H1 (cell line): ENCODE measurements at places on chromosomes 2 and 18. TPM values are rescaled to one million over a fixed set of nuclear protein-coding genes. Genes with fewer than 3 reads are reported as not detected.

The KCNE4 gene
- total RNA-seq: 0.09 TPM in 1 of 2 replicates, not detected in the other

DNA sequence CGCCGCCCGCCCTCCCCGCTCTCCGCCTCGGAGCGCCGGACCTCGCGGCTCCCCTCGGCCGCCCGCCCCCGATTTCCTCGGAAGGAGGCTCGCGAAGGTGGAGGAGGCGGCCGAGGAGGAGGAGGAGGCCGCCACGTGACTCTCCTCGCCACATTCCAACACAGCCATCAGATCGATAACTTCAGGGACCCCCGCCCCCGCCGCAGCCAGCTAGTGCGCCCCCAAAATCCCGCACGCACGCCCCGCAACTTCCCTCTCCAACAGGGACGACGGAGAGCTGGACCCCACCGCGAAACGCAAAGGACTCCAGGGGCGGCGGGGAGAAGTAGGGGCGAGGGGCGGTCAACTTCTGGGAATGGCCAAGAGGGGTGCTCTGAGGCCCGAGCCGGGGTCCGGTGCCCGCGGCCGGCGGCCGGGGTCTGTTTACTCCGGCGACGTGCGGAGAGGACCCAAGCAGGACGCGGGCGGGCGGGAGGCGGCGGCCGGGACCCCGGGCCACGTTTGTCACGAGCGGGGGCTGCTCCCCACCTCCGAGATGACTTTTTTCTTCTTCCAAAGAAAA is 2.0 kb downstream of the ZNF521 start:
- H3K4me3 ChIP-seq: peak overlapping the region; percentile 99
- peak overlapping the region; percentile 43; the same call in 1 of the 2 replicates for H3K27ac ChIP-seq
- no peaks in the 10 kb centered on the region for H3K36me3 ChIP-seq
- peak; percentile 71 for DNase-seq

The ASTL gene
- 0.60 and 0.75 TPM in 2 replicates for total RNA-seq

- H3K27me3 ChIP-seq: no peaks in the 10 kb centered on the region
- no peaks in the 10 kb centered on the region for H3K36me3 ChIP-seq
- H3K27ac ChIP-seq: no peak overlapping the region
- peaks cover 2% of the 10 kb centered on the region; the same call in 1 of the 2 replicates for H3K4me1 ChIP-seq
- H3K4me3 ChIP-seq: no peak overlapping the region
Observed at GRCh38 chr2:235564884-235565530, 71.2 kb downstream of the AGAP1 start.

The CPLX4 gene
- not detected in 2 replicates for total RNA-seq

The TRABD2A gene
- 18.6 and 19.7 TPM in 2 replicates for total RNA-seq

- H3K27ac ChIP-seq: no peak overlapping the region
- H3K36me3 ChIP-seq: no peaks in the 10 kb centered on the region
- H3K4me3 ChIP-seq: no peak overlapping the region
- DNase-seq: no peak
Observed at GRCh38 chr2:20236496-20236895, 11.6 kb upstream of the SDC1 start.

- H3K27ac ChIP-seq: no peak overlapping the region
- H3K4me1 ChIP-seq: no peaks in the 10 kb centered on the region
- peaks cover 6% of the 10 kb centered on the region; the same call in 1 of the 2 replicates for H3K36me3 ChIP-seq
- H3K4me3 ChIP-seq: no peak overlapping the region
- H3K27me3 ChIP-seq: no peaks in the 10 kb centered on the region
Observed at GRCh38 chr2:189477756-189478155, 36.5 kb downstream of the WDR75 start.

- DNase-seq: no peak
- no peak overlapping the region for H3K27ac ChIP-seq
- H3K36me3 ChIP-seq: no peaks in the 10 kb centered on the region
Observed at GRCh38 chr2:117273009-117273671, 541.4 kb upstream of the DDX18 start.

- no peak for DNase-seq
- H3K27ac ChIP-seq: no peak overlapping the region
- peaks cover 7% of the 10 kb centered on the region for H3K4me1 ChIP-seq
- no peaks in the 10 kb centered on the region for H3K36me3 ChIP-seq
- H3K4me3 ChIP-seq: no peak overlapping the region
- H3K27me3 ChIP-seq: no peaks in the 10 kb centered on the region
Observed at GRCh38 chr2:24984912-24985311, 13.2 kb upstream of the DNAJC27 start.

The UGT1A10 gene
- not detected in 2 replicates for total RNA-seq

GRCh38 chr18:67373636-67374035 is 142.9 kb downstream of the DSEL start:
- no peaks in the 10 kb centered on the region for H3K27me3 ChIP-seq
- H3K4me3 ChIP-seq: no peak overlapping the region
- no peak overlapping the region for H3K27ac ChIP-seq
- DNase-seq: no peak

GRCh38 chr2:7278984-7279383 is 361.8 kb downstream of the RNF144A start:
- no peak overlapping the region for H3K27ac ChIP-seq
- H3K36me3 ChIP-seq: no peaks in the 10 kb centered on the region
- no peak for DNase-seq
- H3K27me3 ChIP-seq: no peaks in the 10 kb centered on the region

DNA sequence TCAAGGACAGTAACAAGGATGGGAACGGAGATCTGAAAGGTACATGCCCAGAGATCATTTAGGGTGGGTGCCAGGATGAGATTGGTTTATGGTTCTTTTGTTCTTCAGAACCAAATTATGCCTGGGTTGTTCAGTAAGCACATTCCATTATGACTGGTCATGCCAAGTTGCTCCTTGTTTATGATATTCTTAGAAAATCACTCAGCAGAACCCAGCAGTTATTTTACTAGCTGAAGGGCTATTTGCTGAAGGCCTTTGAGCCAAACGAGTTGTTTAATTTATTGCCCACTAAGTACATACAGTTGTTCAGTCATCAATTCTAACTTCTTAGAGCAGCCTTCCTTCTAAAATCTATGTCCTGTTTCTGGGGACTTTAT is 635 bp downstream of the SLC3A1 start:
- no peaks in the 10 kb centered on the region for H3K36me3 ChIP-seq
- H3K4me3 ChIP-seq: no peak overlapping the region
- H3K27me3 ChIP-seq: no peaks in the 10 kb centered on the region
- no peak overlapping the region for H3K27ac ChIP-seq
